ENCODE measurements at places on chromosomes 13 and 19.

- no peak for DNase-seq
Measured at GRCh38 chr13:33415822-33416221, 130.3 kb upstream of the STARD13 start.

DNA sequence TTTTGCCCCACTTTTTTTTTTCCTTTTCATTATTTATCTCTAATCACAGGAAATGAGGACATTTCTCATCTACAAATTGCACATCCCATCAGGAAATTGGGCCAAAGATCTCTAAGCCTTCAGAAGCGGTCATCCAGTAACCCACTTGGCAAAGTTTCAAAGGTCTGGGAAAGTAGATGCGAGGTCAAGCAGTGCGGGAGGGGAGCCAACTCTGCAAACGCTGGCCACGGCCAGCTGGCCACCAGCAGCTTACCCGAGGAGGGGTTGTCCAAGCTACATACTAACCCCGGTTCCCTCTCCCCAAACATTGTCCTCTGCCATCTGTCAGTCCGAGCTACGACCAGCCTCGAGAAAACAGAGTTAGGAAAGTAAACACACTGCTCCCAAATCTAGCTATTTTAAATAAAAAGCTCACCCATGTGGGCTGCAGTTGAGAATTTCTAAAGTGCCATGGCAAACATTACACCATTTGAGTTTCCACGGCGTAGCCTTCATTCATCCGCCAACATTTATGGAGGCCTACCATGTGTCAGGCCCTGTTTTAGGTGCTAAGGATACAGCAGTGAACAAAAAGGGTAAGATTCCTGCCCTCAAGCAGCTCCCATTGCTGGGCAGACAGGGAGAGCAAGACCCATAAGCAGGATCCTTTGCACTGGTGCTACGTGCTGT is 11.5 kb downstream of the FFAR2 start:
- no peak for DNase-seq

GRCh38 chr19:2212861-2213711 is 23.0 kb downstream of the PLEKHJ1 start:
- DNase-seq, result no peak

DNA sequence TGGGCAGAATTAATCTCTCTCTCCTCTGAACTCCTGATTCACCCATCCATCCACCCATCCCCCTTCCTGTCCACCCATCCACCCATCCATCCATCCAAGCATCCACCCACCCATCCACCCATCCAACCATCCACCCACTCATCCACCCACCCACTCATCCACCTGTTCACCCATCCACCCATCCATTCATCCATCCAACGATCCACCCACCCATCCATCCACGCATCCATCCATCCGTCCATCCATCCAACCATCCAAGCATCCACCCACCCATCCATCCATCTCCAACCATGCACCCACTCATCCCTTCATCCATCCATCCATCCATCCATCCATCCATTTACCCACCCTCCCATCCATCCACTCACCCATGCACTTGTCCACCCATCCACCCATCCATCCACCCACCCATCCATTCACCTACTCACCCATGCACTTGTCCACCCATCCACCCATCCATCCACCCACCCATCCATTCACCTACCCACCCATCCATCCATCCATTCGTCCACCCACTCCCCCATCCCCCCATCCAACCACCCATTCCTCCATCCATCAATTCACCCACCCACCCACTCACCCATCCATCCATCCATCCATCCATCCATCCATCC is 18.7 kb downstream of the MEX3D start:
- no peak for DNase-seq

GRCh38 chr13:104949840-104950740 is 1585.4 kb downstream of the EFNB2 start:
- no peak for DNase-seq

DNA sequence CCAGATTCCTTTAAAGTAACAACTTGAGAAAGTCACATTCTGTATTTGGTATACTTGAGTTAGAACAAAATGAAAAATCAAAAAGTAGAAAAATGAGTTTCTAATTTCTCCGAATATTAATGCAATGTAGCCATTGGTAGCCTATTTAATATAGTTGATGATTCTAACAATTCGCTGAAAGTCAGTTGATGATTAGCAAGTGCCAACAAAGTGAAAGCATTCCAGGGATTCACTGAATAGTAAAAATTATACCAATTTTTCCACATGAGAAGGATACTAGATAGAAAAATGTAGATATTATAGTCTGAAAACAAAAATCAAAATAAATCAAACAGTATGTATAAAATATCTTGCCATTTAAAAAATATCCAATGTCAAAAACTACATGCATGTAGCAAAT is 117.2 kb downstream of the FREM2 start:
- no peak for DNase-seq

DNA sequence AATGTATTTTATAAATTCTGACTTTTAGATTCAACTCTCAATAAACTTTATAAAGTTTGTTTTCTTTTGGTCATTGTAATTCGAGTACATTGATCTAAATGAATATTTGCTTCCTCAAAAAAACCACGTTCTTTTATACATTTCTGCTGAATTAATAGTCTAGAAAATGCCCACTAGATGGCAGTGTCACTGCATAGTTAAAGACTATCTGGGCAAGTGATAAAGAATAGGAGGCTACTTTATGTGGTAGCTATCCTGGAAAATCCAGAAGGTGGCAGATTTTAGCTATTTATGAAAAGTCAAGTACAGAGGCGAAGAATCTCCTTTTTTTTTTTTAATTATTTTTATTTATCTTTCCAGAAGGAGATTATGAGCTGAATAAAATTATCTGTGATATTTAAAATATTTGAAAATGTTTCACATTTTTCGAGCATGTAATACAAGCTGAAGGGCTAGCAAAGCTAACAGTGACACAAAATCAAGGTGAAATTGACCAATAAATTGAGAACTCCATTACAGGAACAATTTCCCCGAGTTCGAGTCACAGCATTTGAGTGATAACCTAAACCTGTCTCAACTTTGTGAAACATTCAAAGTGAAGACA is 221.8 kb downstream of the OLFM4 start:
- DNase-seq, result peak; percentile 37

GRCh38 chr19:18568367-18568766 is 3.3 kb upstream of the UBA52 start:
- DNase-seq, result no peak

DNA sequence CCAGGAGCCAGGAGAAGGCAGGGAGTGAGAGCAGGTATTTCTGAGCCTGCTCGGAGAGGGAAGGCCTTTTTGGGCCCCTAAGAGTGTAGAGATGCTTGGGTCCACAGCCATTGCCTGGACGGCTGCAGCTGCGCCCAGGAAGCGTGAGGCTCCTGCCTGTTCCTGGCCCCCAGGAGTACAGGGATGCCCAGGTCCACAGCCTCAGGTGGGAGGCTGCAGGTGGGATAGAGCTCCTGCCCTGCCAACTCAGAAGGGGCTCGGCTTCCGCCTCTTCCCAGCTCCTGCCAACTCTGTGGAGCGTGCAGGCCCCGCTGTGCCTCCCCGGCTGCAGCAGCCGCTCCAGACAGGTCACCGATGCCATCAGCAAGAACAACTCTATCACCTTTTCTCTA is 351.0 kb upstream of the PCDH20 start:
- DNase-seq, result no peak

GRCh38 chr19:13016245-13016627 is 21.0 kb downstream of the NFIX start:
- DNase-seq, result no peak
